ENCODE measurements at places on chromosomes 12 and 14.

DNA sequence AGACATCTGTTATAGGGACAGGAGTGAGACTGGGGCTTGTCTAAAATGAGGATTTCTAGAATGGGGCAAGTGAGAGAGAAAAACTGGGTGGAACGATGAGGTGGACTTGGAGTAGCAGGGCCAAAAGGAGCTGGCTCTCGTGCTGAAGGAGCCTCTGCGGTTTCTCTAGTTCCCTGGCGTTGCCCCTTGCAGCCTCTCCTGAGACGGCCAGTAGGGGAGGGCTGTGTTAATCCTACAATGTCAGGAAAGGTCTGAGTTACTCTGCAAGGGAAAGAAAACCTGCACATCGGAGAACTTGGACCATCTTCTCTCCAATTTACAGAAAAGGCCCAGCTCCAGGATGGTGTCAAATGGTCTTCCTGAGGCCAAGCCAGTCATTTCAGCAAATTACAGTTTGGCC lies 963.8 kb upstream of the FLRT2 start:
- DNase-seq, result no peak

GRCh38 chr12:116339062-116339461 lies 61.6 kb upstream of the MED13L start:
- no peak for DNase-seq

- peak; percentile 82 for DNase-seq
Observed at GRCh38 chr12:92987362-92987761, 58.3 kb upstream of the EEA1 start.

DNA sequence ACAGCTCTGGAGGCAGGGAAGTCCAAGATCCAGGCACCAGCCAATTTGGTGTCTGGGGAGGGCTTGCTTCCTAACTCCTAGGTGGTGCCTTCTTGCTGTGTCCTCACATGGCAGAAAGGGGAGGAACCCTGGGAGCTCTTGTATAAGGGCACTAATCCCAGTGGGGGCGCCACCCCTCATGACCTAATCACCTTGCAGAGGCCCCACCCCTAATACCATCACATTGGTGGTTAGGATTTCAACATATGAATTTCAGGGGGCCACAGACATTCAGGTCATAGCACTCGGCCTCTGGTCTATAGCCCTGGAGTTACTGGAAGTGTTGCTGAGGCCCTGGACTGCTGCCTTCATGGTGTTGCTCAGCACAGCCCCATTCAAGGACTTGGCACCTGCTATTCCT lies 14.6 kb downstream of the PSMD9 start:
- no peak for DNase-seq

DNA sequence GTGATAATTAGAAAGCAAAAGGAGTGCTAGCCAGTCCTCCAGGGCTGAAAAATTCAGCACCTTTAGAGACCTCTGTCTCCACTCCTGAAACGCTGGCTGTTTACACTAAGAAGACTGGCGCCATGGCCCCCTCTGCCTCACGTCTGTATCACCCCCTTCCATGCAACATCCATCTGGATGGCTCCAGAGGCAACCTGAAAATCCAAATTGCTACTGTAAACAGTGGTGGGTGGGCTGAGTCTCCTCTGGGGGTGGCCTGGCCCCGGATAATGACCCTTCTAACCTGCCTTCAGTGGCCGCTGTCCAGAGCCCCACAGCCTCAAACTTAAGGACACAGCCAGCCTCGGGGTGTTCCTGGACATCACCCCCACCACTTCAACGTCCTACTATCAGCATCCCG lies 1.4 kb downstream of the PRKD1 start:
- no peak for DNase-seq

DNA sequence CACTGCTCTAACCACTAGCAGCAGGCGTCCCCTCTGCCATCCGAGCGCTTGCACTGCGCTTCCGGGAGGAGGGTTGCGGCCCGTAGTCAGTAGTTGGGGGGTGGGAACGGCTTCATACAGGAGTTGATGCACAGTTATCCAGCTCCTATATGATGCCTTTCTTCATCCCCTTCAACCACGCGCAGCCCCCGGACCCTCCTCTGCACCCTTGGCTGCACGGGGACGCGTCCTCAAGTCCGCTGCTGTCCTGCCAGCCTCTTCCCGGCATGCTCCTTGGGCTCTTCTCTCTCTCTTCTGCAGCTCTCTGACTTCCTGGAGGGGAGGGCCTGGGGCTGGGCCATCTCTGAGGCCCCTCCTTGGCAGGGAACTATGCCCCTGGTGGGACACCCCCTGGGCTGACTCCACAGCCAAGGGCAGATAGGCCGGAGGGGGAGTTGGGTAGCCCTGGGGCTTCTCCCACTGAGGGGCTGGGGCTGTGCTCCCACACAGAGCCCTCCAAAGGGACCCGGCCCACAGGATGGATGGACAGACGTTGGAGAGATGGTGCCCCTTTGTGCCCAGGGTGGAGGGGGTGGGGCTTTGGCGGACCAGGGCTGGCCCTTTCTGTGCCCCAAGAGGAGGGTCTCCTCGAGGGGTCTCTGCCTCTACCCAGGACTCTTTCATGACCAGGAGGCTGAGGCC lies 29.0 kb downstream of the RTL1 start:
- DNase-seq, result no peak

DNA sequence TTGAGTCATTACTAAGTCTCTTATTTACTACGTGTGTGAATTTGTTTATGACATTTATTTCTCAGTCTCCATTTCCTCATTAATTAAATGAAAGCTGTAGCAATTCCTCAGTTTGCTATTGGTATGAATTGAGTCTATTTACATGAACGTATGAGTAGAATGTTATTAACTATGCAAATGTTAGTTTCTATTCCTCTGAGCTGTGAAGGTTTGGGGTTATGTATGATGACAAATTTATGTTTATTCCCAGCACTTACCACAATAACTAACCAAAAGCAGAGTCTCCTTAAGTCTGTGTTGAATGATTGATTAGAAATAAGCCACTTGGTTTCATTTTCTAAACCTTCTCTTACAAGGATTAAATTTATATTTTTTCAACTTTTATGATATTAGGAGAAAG lies 1340.9 kb downstream of the FSCB start:
- no peak for DNase-seq

GRCh38 chr14:96349286-96350075 lies 13.7 kb downstream of the ATG2B start:
- no peak for DNase-seq

- DNase-seq, result no peak
Observed at GRCh38 chr12:81229759-81230158, 151.9 kb downstream of the ACSS3 start.

- DNase-seq, result no peak
Observed at GRCh38 chr12:48005001-48005749, 899 bp upstream of the COL2A1 start.

DNA sequence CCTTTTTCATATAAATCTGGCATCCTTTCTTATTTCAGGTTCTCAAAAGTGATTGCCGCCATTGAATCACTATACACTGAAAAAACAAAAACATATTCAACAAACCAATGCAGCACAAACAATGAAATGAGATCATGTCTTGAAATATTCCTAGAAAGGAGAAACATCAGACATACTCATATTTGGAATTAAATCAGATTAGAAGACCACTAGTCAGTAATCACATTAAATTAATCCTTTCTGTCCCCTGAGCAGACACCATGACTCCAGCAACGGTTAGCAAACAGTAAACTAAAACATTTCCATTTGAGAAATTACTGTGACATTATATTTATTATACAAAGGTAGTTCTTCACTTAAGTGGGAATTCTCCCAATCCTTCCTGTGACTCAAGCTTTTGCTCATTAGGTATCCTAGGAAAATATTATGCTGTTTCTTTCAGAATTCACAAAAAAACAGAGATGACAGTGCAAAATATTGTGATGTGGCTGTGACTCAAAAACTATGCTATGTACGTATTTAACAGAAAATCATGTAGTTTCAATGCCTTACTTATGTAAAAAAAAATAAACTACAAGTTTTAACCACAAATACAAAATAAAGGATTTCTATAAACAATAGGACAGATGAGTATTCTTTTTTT lies 29.7 kb downstream of the CPNE8 start:
- no peak for DNase-seq

GRCh38 chr14:102510616-102511520 lies 1.3 kb upstream of the ANKRD9 start:
- no peak for DNase-seq

DNA sequence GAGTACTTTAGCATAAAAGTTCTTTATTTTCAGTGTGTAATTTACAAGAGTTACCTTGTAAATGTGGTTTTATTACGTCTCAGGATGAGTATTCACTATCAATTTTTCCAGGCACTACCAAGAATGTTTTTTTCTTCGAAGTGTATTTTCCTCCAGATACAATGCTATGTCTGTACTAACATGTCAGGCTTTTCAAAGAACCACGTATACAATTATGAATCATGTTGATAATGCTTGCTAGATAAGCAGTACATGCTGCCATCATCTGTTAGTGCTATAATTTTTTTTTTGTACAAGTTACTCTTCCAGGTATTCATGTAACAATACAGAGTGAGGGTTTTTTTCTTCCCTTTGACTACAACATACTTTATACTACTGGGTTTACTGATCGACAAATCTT lies 5.6 kb upstream of the KANSL2 start:
- no peak for DNase-seq

DNA sequence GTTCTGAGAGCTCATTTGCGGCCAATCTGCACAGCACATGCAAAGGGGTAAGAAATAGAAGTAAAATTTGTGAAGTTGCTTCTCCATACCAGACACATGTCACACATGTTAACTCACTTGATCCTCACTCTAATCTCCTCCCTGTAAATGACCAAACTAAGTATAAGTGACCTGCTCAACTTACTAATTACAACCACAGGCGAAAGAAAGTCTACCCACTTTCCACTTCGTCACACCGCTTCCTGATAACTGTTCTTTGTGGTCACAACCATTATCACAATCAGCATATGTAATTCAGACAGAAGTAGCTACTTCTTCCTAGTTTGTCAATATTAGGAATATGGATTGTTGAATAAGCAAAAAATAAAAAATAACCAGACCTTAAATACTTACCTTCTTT lies 293.7 kb upstream of the CLEC14A start:
- no peak for DNase-seq

- DNase-seq, result no peak
Observed at GRCh38 chr12:101838628-101839323, 8.0 kb upstream of the GNPTAB start.

DNA sequence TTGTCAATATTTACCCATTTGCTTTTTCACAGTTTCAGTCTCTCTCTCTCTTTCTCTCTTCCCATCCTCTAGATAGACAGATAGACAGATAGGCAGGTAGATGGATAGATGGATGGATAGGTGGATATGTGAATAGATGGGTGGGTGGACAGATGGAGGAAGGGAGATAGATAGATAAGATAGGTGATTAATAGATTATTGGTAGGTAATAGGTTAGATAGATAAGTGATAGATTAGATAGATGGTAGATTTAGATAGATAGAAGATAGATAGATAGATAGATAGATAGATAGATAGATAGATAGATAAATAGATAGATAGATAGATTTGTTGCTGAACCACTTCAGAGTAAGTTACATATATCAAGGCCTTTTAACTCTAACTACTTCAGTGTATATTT lies 148.2 kb downstream of the SLC15A4 start:
- DNase-seq, result no peak

GRCh38 chr14:64789696-64790095 lies 85.5 kb downstream of the PLEKHG3 start:
- DNase-seq, result no peak

DNA sequence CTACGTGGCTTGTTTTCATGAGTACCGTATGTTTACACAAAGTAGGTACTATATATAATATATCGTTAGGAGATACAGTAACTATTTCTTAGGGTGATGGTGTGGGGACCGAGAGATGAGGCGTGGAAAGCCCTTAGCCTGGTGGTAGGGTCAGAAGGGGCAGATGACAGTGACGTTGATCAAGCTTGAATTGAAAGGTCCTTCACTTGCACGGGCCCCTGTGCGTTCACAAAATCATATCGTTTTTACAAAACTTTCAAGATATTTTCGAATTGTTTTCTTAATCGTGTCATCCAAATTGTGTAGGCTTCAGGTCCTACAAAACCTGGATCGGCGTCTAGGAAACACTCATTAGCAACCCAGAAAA lies 881 bp upstream of the SOS2 start:
- DNase-seq, result no peak

- no peak for DNase-seq
Observed at GRCh38 chr12:14239935-14240872, 125.3 kb upstream of the ATF7IP start.

GRCh38 chr12:26825459-26826016 lies 7.5 kb downstream of the ITPR2 start:
- DNase-seq, result no peak

- no peak for DNase-seq
Observed at GRCh38 chr14:83874662-83875061, 1655.3 kb upstream of the FLRT2 start.

- peak; percentile 25 for DNase-seq
Observed at GRCh38 chr14:58817846-58818245, 180.1 kb downstream of the DACT1 start.

DNA sequence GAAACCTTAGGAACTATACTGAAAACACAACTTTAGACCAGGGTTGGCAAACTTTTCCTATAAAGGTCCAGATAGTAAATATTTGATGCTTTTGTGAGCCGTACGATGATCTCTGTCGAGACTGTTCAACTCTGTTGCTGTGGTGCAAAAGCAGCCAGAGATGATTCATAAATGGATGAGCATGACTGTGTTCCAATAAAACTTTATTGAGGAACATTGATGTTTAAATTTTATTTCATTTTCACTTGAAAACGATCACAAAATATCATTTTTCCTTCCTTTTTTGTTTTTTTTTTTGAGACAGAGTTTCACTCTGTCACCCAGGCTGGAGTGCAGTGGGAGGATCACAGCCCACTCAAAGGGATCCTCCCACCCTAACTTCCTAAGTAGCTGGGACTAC lies 105.5 kb downstream of the PTPN11 start:
- no peak for DNase-seq

DNA sequence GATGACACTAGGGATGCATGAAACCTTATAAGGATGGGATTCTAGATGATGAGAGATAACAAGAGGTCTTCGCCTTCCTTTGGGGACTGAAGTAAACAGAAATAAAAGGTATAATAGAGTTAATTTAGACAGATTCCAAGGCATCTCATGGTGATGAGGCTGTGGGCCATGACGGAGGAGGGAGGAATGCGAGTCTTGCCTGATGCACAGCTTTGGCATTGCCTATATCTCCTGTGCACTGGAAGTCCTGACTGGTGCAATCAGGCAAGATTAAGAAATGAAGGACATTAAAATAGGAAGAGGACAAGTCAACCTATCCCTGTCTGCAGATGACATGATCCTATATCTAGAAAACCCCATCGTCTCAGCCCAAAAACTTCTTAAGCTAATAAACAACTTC lies 526.4 kb upstream of the LMO3 start:
- no peak for DNase-seq

- DNase-seq, result no peak
Observed at GRCh38 chr12:5335069-5335468, 96.8 kb upstream of the NTF3 start.

- DNase-seq, result no peak
Observed at GRCh38 chr12:94643606-94644005, 6.8 kb downstream of the TMCC3 start.

DNA sequence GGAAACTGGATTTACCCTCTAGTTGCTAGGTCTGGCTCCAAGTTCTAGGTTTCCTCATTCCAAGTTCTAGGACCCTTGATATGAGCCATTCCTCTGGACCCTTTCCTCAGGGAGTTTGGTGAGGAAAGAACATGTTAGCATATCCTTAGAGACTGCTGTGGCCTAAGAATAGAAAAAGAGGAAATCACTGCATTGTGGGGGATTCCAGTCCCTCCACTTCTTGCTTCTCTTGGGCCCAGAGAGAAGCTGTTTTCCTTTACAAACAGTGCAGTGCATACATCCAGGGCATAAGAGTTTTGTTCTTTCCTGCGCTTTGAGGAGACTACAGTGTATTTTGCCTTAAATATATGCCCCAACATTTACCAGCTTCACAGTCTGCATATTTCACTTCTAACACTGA lies 59.0 kb downstream of the LLPH start:
- no peak for DNase-seq
